ENCODE measurements at places on chromosomes 1 and 21. TPM values are rescaled to one million over a fixed set of nuclear protein-coding genes. Genes with fewer than 3 reads are reported as not detected.

The THEM5 gene
- not detected for total RNA-seq

GRCh38 chr1:244362476-244362875 is 89.2 kb downstream of the ADSS2 start:
- no peak for DNase-seq

- DNase-seq: no peak
Observed at GRCh38 chr1:245704341-245704740, 549.6 kb downstream of the KIF26B start.

The MYOCOS gene
- total RNA-seq: not detected

The NBPF11 gene
- total RNA-seq: 2.8 TPM

The TMEM82 gene
- total RNA-seq: not detected

- DNase-seq: no peak
Observed at GRCh38 chr1:184113251-184113650, 61.7 kb downstream of the TSEN15 start.

GRCh38 chr1:32179193-32179442 is 357 bp upstream of the TXLNA start:
- no peak for DNase-seq

- no peak for DNase-seq
Observed at GRCh38 chr1:170714163-170714562, 50.2 kb downstream of the PRRX1 start.

The TNFRSF4 gene
- total RNA-seq: not detected

The ATP6V0B gene
- total RNA-seq: 80.3 TPM

DNA sequence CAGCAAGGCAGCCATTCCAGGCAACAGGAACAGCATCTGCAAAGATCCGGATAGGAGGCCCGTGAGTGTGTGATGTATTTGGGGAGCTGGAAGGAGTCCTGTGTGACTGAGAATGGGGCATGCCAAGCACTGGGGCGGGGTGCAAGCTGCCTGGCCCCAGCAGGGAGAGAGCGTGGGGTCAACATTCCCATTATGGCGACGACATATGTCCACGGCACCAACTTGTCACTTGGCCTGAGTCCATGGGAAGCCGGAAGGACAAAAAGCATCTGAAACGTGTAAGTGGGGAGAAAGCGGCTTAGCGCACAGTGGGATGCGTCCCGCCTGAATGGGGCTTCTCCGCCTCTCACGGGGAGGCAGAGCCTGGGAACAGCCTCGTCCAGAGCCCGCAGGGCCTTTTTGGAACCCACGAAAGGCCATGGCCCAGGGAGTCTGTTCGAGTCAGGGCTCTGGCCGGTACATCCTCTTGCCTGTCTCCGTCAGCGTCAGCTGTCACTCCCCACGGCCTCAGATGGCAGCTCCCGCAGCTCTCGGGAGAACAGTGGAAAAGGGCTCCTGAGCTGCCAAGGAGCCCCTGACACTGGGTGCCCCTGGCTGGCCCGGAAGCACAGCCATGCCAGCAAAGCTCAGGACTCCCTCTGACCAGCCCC is 12.4 kb downstream of the EPHB2 start:
- no peak for DNase-seq

DNA sequence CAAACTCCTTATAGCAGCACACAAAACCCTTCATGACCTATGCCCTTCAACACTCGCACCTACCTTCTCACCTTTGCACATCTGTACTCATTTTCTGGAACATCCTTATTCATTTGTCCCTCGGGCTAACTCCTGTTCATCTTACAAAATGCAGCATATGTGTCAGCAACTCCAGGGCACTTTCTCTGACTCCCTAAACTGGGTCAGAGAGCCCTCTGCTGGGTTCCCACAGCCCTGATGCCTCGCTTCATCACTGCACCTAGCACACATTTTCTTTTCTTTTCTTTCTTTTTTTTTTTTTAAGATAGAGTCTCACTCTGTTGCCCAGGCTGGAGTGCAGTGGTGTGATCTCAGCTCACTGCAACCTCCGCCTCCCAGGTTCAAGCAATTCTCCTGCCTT is 54.0 kb downstream of the RAB3B start:
- DNase-seq: peak; percentile 37

DNA sequence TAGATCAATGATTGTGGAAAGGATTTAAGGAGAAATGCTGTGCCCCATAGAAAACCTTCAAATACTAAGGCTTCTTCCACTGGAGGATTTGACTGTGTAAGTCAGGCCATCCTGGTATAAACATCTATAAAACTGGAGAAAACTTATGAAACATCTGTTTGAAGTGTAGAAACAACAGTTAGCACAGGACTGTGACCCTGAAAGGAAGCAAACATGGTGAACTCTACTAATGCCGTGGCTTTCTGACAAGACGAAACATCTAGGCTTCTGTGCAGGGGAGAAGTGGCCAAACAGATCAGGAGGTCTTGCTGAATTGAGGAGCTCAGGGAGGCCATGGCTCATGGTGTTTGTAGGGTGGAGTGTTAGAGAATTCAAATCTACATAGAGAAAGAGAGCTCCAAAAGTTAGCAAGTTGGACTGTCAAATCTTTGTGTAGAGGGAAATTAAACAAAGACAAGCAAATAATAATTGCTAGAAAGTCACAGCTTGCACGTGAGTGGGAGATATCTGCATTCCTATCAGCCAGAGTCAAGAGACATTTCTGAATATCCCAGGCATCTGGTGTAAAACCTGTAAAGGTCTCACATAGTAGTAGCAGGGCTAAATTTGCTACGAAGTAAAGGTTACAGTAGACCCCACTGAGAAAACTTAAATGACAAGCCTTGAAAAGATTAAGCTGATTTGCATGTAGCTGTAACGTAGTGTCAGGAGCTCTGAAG is 566.8 kb upstream of the B3GALT2 start:
- DNase-seq: no peak

The ORC1 gene
- 9.7 TPM for total RNA-seq

The PLOD1 gene
- 236 TPM for total RNA-seq

DNA sequence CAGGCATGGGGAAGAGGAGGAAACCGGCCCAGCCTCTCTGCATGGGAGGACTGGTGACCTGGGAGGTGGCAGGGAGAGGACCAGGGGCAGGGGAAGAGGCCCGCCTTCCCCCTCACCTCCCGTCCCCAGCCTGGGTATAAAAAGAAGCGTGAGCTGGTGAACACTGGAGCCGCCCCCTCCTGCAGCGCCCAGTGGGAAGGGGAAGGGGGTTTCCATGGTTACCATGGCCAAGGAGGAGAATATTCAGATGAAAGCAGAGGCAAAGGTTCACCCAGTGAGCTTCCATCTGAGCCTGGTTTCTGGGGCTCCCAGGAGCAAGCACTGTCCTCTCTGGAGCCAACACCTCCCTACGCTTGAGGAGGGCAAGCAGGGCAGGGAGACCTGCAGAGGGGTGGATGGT is 54.9 kb downstream of the ACOT7 start:
- DNase-seq: no peak

DNA sequence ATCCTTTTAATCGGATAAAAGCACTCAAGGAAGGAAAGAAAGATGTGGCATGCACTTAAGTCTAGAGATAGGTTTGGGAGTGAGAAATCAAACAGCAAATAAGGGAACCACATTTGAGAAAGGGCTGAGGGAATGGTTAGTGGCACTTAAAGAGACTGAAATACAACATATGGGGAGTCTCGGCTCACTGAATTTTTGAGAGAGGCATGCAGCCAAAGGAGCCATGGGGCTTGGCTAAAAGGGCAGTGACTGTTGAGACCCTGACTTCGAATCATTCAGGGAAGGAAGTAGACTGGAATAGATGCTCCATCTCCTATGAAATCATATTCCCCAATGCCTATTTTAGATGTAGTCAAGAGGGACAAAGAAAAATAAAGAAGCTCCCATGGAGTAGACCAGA is 58.3 kb upstream of the HAO2 start:
- no peak for DNase-seq

All from IMR-90 (cell line).